ENCODE measurements at places on chromosomes 6 and 20.

- no peak for DNase-seq
These were observed 23.1 kb downstream of the CMTR1 start for GRCh38 chr6:37456126-37456525.

DNA sequence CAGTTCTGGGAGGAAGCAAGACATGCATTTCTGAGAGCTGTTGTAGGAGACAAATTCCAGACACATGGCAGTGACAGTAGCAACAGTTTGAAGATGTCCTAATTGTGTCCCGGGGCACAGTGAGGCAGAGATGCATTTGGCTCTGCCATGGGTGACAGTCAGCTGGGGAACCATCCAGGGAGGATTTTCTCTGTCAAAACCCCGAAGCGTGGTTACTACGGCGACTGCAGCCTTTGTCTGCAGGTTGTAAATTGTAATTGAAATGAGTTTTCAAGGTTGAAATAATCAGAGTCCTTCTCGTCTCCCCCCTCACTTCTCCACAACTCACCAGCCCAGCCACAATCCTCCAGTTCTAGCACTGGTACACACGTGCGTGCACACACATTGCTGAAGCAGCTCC is 100.1 kb downstream of the GRM4 start:
- DNase-seq, result no peak

DNA sequence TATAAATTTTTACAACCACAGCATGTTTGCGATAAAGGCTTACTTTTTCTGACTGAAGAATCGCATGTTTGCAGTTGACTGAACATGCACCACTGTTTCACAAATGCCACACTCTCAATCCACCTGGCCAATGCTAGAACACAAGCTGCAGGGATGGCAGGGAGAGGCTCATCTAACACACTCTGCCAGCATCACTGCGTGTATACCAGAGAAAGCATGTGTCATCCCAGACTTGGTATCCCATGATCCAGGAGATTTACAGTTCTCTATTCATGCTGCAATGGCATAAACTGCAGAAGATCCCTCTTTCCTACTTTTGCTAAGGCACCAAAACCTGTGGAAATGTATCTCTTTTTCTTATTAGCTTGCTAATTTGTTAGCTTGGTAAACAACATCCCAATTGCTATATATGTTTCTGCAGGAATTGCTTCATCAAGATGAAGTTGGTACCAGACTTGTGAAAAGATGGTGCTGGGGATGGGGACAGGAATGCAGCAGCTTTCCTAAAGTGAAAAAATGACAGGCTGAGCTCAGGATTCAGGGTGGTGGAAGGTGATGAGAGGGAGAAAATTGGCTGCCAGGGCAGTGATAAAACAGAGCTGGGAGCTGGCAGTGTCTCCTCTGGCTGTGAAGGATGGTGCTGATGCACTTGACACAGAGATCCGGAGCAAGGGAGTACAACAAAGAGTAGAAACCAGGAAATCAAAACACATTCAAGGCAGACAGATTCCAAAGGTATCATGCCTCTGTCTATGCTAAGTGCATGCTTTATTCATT is 186.9 kb downstream of the HIVEP2 start:
- DNase-seq, result no peak

- DNase-seq, result no peak
These were observed 31.2 kb downstream of the TPX2 start for GRCh38 chr20:31770243-31770642.

- no peak for DNase-seq
These were observed 593.0 kb upstream of the CITED2 start for GRCh38 chr6:139967497-139967896.

GRCh38 chr6:107987805-107988204 is 29.8 kb upstream of the SEC63 start:
- DNase-seq, result no peak

DNA sequence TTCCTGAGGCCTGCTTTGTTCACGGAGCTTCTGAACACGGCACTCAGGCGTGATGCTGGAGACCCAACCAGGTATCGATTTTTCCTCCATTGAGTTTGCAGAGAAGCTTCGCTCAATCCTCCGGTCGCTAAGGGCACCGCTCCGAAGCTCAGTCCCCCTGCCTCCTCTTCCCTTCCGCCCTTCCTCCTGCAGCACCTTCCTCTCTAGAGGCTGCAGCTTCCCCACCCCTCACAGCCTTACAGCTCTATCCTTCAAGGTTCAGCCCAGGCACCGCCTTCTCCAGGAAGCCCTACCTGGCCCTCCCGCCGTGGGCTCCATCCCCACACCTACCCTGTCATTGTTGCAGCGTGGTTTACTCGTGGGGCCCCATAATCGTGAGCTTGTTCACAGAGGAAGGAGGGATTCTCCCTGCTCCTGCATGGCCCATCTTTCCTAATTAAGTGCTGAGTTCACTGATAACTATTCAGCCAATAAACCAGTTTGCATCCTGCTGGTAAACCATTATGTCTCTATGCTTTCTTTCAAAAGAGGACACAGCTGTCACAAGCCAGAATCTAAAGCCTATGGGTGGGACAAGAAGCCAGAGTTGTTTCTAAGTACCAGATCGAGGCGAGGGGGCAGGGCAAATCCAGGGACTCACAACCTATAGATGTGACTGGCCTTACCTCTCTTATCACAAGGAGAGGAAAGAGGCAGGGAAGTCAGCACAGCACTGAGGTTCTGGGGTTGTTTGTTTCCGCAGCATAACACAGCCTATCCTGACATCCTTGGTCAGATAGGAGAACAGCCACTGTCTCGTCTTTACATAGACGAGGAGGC is 152.0 kb downstream of the GRM4 start:
- no peak for DNase-seq

DNA sequence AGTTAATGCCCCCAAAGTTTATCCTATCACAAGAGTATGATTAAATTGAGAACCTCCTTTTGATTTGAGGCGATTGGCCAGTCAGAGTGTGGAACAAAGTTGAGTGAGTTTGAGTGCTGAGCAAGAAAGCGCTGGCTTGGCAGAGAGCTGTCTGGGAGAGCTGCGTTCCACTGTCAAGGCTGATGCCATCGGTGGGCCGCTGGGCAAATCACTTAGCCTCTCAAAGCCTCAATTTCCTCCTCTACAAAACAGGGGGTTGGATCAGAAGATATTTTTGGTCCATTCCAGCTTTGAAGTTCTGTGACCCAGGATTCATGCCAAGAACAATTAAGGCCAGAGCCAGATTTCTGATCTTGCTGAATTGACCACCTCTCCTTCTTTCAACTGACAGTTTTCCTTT is 60.2 kb downstream of the TMEM242 start:
- DNase-seq, result no peak

DNA sequence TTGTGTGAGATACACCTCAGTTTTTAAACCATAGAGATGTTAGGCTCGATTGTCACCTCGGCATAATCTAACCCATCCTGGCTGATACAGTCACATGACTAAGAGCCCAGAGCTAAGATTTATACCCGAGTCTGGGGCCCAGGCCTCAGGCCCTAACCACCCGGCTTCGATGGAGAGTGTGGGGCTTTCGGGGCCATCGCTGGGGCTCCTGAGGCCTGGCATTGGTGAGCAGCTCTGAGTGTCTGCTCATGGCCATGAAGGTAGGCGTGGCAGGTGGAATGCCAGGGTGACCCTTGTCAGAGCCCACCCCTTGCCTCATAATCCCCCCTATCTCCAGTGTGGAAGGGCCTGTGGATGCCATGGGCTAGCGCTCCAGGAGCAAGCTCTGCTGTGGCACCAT is 164.3 kb downstream of the BMP7 start:
- DNase-seq, result no peak

GRCh38 chr20:33940666-33941065 is 53.0 kb upstream of the RALY start:
- DNase-seq, result no peak

DNA sequence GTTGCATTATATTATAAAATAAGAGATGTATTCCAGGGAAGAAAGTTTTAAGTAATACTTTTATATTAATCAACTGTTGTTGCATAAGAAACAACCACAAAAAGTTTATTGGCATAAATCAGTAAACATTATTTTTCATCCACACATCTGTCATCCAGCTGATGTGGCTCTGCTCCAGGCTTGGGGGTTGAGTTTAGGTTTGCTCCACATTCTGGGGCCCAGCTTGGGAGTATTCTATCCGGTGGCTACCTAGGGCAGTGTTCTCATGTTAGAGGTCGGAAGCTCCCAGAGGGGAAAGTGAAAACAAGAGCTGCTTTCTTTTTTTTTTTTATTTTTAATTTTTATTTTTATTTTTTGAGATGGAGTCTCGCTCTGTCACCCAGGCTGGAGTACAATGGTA is 728.4 kb upstream of the FLRT3 start:
- DNase-seq, result no peak

DNA sequence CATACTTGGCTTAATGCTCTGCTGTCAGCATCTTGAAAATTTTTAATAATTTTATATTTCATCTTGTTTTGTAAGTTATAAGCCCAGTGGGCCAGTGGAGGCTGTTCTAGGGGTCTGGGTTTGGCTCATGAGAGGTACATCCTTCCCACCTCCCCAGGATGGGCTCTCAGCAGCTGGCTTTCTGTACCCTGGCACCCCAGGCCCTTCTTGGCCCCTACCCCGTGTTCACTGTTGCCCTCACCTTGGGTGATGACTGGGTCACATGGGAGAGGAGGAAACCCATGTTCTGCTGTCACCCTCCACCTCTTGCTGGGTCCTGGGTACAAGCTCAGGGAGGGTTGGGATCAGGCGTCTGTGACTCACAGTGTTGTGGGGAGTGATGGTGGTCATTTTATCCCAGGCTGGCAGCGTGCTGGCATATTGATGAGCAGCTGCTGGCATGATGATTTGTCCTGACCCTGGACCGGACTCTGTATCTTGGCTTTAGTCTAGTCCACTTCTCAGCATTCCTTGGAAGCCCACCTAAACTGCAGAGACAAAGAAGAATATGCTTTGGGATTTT is 34.6 kb downstream of the SLC16A10 start:
- no peak for DNase-seq

GRCh38 chr6:5459346-5459745 is 198.0 kb downstream of the FARS2 start:
- DNase-seq, result no peak

- DNase-seq, result no peak
These were observed 32.5 kb downstream of the ZFAND3 start for GRCh38 chr6:37851997-37852524.

Data from stimulated activated naive B cell treated with anti-CD40 and anti-IgM and Interleukin-4, amounts not matched to agents 10 μg/mL and 1 μg/mL and 100 μg/mL, for 72 hours (primary cell).